Stimulated activated CD8-positive, alpha-beta memory T cell treated with anti-CD3 and anti-CD28 coated beads, Interleukin-15, amount 100 ng/mL, for 4 hours (primary cell): ENCODE measurements at places on chromosomes 3 and 15.

DNA sequence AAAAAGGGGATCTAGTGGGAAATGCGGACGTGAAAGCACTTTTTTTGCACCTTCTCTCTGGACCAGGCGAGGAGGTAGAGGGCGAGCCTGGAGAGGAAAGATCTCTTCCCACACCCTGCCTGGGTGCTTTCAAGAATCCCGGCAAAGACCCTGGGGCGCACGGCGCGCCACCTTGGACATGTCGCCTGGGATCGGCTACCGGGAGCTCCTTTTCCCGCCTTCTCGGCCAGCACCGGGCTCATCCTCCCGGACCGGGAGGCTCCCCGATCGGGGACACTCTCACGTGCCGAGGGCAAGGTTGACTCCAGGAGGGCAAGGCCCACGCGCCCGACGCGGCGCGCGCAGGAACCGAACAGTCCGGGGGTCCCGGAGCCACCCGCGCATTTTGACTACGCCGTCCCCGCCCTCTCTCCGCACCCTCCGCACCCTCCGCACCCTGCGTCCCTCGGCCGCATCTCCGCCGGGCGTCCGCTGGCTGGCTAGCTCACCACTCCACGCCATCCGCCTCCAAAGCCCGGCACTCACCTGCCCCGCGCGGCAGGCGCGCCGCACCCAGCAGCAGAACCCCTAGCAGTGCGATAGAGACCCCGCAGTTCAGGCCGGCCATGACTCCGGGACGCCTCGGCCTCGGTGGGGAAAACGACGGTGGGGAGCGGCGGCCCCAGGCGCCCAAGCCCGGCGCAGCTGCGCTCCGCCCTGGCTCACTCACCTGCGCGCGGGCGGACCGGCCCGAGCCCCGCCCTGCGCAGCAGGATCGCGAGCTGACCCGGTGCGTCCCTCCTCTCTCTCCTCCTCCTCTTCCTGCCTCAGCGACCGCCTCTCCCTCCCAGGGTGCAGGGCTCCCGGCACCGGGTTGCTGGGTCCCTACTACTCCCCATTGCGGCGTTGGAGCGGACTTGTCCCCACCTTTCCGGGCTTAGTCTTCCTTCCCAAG lies at the start of gene CDCP1:
Gene CDCP1 (minus strand): TSS at position 698 of the 934 bp plus-strand sequence. CDS start 91 bp downstream, at position 607.
- no peak for DNase-seq

- peak; percentile 68 for DNase-seq
Observed at GRCh38 chr15:43777267-43777914, 625 bp upstream of the ELL3 start.

- DNase-seq, result no peak
Observed at GRCh38 chr3:185758912-185759311, 65.9 kb downstream of the IGF2BP2 start.

DNA sequence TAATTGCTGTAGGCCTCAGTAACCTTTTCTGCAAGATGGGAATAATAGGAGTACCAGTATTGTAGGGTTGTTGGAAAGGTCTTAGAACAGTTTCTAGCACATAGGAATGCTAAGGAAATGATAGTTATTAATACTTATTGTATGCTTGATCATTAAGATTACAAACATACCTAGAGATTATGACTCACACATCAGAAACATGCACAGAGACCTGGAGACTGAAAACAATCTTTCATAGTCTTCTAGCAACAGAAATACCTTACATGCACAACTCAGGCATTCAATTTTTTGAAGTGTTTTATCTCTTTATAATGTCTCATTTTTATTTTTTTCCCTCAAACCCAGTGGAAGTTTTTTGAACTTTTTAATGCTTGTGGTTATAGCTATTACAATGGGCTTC lies 104.4 kb upstream of the ZBTB20 start:
- DNase-seq, result no peak

- DNase-seq, result no peak
Observed at GRCh38 chr15:66868918-66869317, 166.9 kb downstream of the SMAD6 start.

GRCh38 chr15:99996660-99997059 lies 263.4 kb upstream of the LYSMD4 start:
- DNase-seq, result no peak

- no peak for DNase-seq
Observed at GRCh38 chr3:9715764-9716437, 12.3 kb downstream of the CPNE9 start.

- DNase-seq, result no peak
Observed at GRCh38 chr15:32803631-32804030, 85.8 kb downstream of the GREM1 start.

GRCh38 chr3:25259871-25260270 lies 168.2 kb upstream of the RARB start:
- DNase-seq, result no peak

- DNase-seq, result no peak
Observed at GRCh38 chr15:71444866-71445590, 329.8 kb downstream of the THSD4 start.

DNA sequence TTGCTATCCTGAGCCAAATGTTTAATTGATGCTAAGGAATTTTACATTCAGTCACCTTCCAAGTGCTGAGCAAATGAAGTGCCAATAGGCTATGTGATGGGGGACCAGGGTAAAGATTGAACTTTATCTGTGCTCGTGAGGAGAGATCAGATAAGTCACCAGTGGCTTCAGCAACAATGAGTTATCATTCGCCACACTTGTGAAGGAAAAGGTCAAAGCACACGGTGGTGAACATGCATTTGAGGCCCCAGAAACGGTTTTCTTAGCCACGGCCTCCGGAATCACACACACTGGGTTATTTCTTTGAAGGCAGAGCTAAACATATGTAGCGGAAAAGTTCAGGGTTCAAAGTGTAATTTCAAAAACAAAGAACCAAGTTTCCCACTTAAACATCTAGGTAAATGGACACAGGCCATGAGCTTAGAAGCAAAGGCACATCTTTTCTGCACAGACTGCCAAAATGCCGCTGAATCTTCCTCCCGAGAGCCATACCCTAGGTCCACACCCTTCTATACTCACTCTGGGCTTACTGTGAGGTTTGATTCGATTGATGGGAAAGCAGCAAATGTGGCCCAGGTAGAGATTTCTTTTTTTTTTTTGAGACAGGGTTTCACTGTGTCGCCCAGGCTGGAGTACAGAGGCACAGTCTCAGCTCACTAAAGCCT lies 268.5 kb downstream of the SHQ1 start:
- DNase-seq, result no peak

- no peak for DNase-seq
Observed at GRCh38 chr3:41198526-41198925, 779 bp upstream of the CTNNB1 start.

DNA sequence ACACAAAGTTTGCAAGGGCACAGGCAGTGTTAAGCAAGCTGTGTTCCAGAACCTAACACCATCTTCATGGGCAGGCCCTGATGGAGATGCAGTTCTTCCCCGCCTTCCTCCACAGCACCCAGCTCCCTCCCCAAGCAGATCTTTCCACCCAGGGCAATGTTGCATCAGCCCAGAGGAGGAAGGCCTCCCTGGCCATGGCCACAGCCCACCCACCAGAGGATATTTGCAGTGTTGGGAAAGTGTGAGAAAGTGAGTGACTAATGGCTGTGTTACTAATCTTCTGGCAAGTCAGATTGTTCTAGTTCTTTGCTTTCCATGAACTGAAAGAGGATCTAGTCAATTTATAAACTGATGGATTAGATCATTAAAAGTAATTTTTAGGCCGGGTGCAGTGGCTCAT lies 42.0 kb upstream of the ATP10A start:
- DNase-seq, result no peak

DNA sequence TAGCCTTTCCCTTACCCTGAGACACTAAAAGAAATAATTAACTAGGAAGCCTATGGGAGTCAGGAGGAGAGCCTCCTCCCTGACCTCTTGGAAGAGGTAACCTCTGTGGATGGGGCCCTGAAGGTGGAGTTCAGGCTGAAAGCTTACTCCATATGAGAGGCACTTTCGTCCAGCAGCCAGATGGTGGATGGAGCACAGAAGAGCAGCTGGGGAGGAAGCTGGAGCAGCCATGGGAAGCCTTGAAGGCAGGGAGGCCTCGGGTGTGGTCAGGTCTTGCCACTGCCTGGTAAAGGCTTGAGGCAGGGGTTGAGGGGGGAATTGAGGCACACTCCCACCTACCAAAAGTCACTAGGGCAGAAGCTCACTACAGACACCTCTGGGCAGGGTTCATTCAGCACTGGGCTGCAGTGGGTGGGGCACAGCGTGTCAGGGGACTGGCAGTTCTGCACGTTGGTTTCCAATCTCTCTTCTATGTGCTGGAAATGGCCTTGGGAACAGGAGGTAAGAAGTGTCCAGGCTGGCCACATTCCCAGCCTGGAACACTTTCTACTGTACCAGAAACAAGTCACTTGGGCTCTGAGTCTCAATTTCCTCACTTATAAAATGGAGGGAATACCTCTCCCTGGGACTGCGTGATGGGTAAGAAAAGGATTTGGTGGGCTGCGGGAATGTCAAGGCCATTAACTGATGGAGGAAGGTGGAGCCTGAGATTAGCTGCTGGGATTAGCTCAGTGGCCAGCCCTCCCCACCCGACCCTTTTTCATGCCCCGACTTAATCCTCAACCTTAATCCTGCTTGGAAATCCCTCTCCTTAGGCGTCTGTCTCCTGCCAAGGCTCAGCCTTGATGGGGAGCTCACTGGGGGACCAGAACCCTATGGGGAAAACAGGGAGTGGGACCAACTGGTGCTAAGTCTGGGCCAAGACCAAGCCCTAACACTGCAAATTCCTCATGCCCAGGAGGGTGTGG lies 5.4 kb downstream of the PCBP4 start:
- DNase-seq, result no peak

GRCh38 chr15:26635614-26636013 lies 137.3 kb downstream of the GABRB3 start:
- DNase-seq, result no peak

DNA sequence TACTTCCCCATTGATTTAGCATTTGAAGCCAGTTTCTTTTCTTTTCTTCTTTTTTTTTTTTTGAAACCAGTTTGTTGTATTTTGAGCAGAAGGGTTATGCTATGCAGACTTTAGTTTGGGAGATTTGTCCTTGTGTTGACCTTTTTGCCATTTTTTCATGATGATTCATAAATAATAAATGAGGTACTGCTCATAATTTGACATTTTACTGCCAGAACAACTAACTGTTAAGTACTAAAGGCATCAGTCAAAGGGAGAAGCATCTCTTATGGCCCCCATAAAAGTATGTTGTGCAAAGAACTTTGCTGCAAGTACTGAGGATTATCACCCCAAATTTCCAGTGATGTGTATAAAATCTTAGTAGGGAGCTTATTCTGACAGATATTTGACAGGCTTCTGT lies 1.7 kb upstream of the GPR87 start:
- no peak for DNase-seq

- no peak for DNase-seq
Observed at GRCh38 chr3:122105626-122106025, 50.5 kb downstream of the CD86 start.

DNA sequence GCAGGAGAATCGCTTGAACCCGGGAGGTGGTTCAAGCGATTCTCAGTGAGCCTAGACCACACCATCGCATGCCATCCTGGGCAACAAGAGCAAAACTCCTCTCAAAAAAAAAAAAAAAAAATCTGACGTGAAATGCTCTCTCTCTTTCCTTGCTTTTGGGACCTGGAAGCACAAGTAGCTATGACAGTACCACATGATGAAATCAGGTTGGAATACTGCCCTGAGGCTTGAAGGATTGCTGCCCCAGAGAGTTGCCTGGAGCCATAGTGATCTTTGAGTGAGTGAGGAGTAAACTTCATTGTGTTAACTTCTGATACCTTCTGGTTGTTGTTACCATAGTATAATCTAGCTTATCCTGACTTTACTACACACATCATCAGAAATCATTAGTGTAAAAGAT lies 23.3 kb downstream of the AKAP13 start:
- DNase-seq, result no peak

DNA sequence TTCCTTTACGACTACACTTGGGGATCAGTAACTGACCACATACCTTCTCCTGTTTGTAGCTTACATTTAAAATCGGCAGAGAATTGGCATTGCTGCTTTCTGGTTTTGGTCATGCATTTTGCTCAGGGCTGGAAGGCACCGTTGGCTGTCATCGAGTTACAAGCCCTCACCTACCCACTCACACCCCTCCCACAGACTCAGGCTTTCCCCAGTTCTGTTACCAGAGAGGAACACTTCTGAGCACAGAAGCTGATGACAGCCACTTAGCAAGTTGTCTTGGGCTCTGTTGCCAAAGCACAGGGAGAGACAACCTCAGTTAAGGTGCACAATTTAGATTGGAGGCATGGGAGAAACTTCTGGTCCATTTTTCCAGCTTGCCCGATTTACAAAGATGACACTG lies 204.8 kb upstream of the TOPAZ1 start:
- no peak for DNase-seq

DNA sequence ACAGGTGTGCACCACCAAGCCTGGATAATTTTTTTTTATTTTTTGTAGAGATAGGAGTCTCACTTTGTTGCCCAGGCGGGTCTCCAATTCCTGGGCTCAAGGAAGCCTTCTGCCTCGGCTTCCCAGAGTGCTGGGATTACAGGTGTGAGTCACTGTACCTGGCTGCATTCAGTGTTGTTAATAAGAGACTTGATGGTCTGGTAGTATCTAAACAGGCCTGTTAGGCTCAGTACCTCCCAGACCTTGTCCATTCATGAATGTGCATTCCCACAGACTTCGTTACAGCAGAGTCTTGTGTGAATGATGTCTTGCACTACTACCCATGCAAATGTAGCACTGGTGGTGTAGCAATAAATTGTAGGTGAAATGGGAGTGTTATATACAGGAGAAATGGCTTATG lies 17.7 kb downstream of the CMTM8 start:
- DNase-seq, result no peak

- no peak for DNase-seq
Observed at GRCh38 chr3:186988806-186989205, 58.5 kb downstream of the ST6GAL1 start.

GRCh38 chr15:82043130-82043673 lies 2.6 kb downstream of the MEX3B start:
- DNase-seq, result no peak

GRCh38 chr15:59165726-59166125 lies 40.9 kb upstream of the LDHAL6B start:
- no peak for DNase-seq

GRCh38 chr3:73547427-73548248 lies 77.1 kb downstream of the PDZRN3 start:
- DNase-seq, result no peak

GRCh38 chr3:127456471-127457093 lies 134.0 kb downstream of the TPRA1 start:
- no peak for DNase-seq

DNA sequence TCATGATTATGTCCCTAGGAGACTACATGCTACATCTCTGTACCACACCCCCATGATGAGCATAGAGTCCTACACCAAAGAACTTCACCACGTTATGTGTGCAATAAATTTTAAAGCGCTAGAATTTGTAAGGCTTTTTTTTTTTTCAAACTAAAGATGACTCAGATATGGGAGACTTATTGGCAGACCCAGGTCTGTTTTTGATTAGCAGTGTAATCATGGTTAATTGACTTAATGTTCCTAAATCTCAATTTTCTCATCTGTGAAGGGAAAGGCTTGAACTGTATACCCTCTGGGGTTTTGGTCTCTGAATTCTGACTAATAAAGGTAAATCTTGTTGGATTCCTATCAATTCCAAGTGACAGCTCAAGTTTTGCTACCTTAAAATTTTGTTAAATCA lies 26.4 kb downstream of the ABI3BP start:
- DNase-seq, result no peak
